ENCODE measurements at places on chromosomes 13 and 19.

DNA sequence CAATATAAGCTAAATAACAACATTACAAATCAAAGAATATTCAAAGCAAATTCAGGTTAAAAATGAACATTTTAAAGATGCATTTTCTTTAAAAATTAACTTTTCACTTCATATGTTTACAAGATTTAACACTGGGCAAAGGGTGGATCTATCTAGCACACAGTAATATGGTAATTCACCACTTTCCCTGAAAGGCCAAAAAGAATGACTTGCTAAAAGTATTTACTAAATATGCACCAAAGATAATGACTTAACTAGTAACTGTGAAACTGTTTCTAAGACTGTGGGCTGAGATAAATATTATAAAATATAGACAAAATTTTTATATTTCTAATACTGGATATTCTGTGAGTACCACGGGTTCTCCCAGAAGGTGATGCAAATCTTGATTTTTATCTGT is 4.5 kb upstream of the EEF1AKMT1 start:
- DNase-seq: no peak

DNA sequence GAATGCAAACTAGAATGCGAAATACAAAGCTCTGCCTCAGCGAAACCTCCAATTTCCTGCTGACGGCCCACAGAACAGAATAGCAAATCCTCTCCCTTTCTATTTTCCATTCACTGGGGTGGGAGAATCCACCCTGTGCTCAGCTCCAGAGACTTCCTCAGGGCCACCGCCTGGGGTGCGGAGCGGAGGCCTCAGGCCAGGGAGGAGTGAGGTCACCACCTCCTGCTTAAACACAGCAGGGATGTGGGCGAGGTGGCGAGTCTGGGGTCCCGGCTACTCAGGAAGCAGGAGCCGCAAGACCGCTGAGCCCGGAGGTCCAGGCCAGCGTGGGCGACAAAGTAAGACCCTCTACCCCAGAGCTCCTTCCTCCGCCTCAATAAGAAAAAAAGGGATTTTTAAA is 666 bp upstream of the ZNF320 start:
- DNase-seq: no peak

- DNase-seq: no peak
These were observed 58.7 kb upstream of the KLF5 start for GRCh38 chr13:73000027-73000674.

DNA sequence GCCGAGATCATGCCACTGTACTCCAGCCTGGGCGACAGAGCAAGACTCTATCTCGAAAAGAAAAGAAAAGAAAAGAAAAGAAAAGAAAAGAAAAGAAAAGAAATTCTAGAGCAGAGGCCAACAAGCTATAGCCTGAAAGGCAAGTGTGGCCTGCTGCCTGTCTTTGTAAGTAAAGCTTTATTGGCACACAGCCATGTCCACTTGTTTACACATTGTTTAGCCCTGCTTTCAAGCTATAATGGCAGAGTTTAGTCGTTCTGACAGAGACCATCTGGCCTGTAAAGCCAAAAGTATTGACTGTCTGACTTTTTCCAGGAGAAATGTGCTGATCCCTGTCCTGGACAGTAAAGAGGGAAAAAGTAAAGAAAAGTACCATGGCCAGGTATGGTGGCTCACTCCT is 18.3 kb downstream of the NWD1 start:
- no peak for DNase-seq

- DNase-seq: no peak
These were observed 92.6 kb downstream of the SIPA1L3 start for GRCh38 chr19:37999309-38000213.

- peak; percentile 1 for DNase-seq
These were observed 160.4 kb upstream of the SGCG start for GRCh38 chr13:23020246-23020843.

- peak; percentile 48 for DNase-seq
These were observed 47.4 kb upstream of the TMTC4 start for GRCh38 chr13:100721885-100722512.

- no peak for DNase-seq
These were observed 14.0 kb upstream of the MYADM start for GRCh38 chr19:53853707-53854106.

GRCh38 chr19:17070421-17070820 is 4.8 kb downstream of the HAUS8 start:
- no peak for DNase-seq

DNA sequence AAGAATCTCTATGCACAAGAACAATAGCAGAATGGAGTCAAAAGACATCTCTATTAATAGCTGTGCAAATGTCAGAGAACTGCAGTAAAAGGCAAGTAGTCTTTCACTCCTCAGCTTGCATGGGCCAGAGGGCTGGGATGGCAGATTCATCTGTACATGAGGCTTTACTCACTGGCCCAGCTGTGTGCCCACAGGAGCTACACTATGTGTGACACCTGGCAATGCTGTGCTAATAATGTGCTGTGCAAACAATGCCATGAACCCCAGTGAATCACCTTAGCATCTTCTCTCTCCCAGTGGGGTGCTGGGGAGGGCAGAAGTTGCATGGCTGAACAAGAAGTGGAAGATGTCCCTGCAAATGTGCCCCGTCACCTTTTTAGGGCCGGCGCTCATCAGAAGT is 73.1 kb downstream of the KL start:
- no peak for DNase-seq

- DNase-seq: no peak
These were observed at the start of gene LILRB4 for GRCh38 chr19:54662730-54663129. Gene LILRB4, plus strand, starts transcription at chr19:54662985. Its CDS starts 49 bp downstream, at chr19:54663034.

DNA sequence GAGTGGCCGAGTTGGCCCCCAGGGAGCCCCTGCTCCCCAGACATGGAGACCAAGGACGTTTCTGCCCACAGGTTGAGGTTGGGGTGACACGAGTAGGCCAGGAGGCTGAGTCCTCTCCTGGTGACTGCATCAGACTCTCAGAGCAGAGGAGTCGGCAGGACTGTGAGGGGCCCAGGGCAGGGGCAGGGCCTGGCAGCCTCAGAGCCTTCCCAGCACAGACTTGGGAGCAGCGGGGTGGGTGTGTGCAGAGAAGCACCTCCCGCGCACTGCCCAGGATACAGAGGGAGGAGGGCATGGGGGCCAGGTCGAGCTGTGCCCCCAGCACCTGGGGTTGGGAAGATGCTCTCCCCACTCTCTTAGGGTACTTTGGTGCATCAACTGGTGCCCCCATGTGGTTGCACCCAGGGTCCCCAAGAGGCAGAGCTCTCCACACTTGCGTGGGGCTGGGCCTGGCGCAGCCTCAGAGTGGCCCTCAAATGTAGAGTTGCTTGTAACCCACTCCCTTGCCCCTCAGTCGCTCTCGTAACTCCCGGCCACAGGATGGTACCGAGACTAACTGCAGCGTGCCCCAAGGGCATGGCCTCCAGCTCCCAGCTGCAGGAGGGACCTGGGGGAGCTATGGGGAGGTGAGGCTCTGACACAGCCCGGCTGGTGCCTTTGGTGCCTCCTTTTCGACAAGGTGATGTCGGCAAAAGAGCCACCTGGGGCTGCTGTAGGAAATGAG is 15.9 kb downstream of the TSSK6 start:
- DNase-seq: no peak

- no peak for DNase-seq
These were observed 80.6 kb downstream of the ABCC4 start for GRCh38 chr13:95220611-95221010.

DNA sequence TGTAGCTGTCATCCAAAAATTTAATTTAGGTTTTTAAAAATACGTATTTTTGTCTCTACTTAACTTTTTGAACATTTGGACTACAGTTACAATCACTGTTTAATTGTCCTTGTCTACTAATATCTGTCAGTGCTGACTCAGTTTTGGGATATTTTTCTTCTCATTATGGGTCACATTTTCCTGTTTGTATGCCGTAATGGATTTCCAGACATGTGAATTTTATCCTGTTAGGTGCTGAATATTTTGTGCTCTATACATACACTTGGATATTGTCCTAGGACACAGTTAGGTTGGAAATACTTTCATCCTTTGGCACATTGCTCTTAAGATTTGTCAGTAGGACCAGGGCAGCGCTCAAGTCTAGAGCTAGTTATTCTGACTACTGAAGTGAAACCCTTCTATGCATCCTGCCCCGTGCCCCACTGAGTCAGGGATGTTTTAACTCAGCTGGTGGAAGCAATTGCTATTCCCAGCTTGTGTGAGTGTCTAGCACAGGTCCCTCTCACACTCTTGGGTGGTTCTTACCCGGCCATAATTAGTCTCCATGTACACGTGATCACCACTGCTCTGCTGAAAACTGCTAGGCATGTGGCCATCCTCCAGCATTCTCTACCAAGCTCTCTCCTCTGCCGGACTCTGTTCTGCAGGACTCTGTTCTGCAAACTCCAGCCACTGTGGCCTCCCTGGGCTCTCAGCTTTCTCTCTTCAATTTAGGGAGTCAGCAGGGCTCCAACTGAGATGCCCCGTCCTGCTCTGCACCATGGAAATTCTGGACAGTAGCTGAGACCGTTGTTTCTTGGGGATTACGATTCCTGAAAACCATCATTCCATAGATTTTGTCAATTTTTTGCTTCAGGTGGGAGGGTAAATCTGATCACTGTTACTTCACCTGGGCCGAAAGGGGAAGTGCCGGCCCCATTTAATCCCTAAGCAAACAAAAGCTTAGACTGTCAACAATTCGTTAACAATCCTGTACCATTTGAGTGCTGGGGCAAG is 11.1 kb downstream of the PROZ start:
- DNase-seq: no peak

DNA sequence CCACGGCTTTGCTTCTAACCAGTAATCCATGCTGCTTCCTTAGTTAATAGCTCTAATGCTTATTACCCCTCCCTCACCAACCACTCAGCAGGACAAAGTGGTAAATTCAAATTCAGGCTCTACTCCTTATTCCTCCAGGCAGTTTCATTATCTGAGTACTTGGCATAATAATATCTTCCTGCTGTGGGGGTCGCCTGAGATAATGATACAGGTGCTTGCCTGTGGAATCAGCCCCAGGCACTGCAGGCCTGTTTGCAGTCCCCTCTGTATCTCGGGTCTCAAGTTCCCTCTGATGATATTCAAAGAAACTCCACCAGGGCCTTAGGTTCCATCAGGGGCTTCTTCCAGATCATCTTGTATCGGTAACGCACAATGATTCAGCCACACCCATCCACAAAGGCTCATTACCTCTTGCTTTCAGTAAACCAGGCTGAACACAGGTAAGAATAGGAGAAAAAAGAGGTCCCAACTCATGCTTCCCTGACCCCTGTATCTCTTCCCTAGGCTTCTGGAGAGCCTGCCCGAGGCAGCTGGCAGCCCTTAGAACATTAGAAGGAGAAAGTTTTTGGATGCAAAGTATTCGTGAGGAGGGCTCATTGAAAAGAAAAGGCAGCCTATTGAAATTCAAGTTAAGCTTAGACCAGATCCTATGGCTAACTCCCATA is 14.3 kb upstream of the FOXO1 start:
- DNase-seq: no peak

- DNase-seq: no peak
These were observed 66.6 kb downstream of the CHST8 start for GRCh38 chr19:33688171-33688992.

GRCh38 chr13:112980434-112980833 is 11.4 kb downstream of the MCF2L start:
- DNase-seq: no peak

- DNase-seq: no peak
These were observed 17.3 kb downstream of the PLIN4 start for GRCh38 chr19:4500841-4501591.

DNA sequence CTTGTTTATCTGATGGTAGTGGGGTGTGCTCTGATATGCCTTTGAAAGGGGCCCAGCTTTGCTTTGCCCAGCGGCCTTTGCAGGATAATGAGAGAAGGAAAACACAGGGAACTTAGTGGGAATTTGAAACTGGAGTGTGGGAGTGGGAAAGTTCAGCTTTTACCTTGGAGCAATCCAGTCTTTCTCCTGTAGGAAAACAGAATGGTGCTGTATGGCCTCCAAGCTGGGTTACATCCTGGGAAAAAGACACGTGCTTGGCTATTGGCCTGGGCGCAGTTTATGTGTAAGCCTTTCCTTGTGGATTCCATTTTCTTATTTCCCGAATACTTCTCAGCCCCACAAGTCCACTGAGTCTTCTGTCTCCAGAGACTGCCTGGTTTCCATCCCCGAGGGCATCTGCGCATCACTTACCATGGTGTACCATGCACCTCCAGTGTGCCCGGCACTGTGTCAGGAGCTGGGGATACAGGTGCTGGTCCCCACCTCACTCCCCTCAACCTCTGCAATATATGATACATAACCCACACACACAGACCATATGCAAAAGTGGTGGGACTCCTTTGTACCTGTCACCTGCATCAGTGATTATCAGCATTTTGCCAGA is 31.5 kb downstream of the ACTN4 start:
- DNase-seq: no peak

GRCh38 chr19:32977280-32977679 is 5.2 kb downstream of the FAAP24 start:
- no peak for DNase-seq

DNA sequence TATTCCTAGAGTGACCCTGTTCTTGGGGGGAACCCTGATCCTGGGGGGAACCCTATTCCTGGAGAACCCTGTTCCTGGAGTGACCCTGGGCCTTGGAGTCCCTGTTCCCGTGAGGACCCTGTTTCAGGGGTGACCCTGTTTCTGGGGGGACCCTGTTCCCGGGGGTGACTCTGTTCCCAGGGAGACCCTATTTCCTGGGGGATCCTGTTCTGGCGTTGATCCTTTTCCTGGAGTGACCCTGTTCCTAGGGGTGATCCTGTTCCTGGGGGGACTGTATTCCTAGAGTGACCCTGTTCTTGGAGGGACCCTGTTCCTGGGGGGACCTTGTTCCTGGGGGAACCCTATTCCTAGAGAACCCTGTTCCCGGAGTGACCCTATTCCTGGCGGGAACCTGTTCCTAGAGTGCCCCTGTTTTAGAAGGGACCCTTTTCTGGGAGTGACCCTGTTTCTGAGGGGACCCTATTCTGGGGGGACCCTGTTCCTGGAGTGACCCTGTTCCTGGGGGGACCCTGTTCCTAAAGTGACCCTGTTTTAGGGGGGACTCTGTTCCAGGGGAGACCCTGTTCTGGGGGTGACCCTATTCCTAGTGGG is 15.0 kb downstream of the GNA15 start:
- DNase-seq: no peak

- peak; percentile 30 for DNase-seq
These were observed 2.5 kb downstream of the ZC3H4 start for GRCh38 chr19:47111006-47111621.

- DNase-seq: no peak
These were observed 935 bp downstream of the ARID3A start for GRCh38 chr19:926589-927350.

- DNase-seq: no peak
These were observed 47.4 kb upstream of the RCBTB2 start for GRCh38 chr13:48580185-48580803.

DNA sequence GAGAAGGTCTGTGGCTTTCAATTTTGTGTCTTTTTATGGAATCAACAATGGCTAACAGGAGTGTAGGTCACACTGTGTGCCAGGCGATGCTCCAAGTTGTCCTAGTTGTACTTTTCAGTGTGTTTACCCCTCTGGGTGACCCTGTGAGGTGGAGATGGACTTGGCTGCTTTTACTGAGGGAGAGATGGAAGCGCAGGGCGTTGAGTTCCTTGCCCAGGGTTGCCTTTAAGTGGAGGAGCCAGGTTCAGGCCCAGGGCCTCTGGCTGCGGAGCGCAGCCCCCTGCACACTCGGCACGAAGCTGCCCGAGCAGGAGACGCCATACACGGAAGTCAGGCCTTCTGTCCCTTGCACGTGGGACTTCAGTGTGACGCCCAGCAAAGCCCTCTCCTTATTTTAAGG is 112.8 kb downstream of the RAB20 start:
- no peak for DNase-seq

All from stimulated activated CD4-positive, alpha-beta T cell treated with anti-CD3 and anti-CD28 coated beads, Interleukin-15, amount 100 ng/mL, for 48 hours (primary cell).